ENCODE measurements at places on chromosomes 4 and X. TPM values are rescaled to one million over a fixed set of nuclear protein-coding genes. Genes with fewer than 3 reads are reported as not detected.
A peak's percentile ranks its signal among the peaks of the same experiment; 100 is the strongest.

GRCh38 chr4:159267869-159268285 is 165.0 kb downstream of the RAPGEF2 start:
- no peaks in the 10 kb centered on the region for H3K27me3 ChIP-seq
- no peak for DNase-seq
- no peaks in the 10 kb centered on the region for H3K36me3 ChIP-seq
- peaks cover 18% of the 10 kb centered on the region for H3K4me1 ChIP-seq

DNA sequence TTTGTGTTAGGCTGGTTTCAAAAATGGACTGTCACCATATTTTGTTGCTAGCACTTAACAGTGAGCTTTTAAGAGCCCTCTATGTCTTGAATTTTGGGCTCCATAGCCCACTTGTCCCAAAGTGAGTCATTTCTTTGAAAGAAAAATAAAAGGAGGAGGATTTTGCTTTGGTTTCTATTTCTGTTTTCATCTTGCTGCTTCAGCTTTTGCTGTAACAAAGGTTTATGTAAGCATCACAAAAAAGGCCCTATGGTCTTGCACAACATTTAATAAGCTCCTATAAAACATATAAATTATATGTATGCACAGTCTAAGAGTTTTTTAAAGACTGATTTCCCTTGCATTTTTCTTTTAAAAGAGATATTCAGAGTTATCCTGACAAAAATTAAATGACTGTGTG is 105.2 kb downstream of the PHOX2B start:
- H3K27me3 ChIP-seq: peaks cover 57% of the 10 kb centered on the region
- H3K4me3 ChIP-seq: no peak overlapping the region
- no peaks in the 10 kb centered on the region for H3K36me3 ChIP-seq
- DNase-seq: no peak
- H3K4me1 ChIP-seq: no peaks in the 10 kb centered on the region
- H3K27ac ChIP-seq: no peak overlapping the region

DNA sequence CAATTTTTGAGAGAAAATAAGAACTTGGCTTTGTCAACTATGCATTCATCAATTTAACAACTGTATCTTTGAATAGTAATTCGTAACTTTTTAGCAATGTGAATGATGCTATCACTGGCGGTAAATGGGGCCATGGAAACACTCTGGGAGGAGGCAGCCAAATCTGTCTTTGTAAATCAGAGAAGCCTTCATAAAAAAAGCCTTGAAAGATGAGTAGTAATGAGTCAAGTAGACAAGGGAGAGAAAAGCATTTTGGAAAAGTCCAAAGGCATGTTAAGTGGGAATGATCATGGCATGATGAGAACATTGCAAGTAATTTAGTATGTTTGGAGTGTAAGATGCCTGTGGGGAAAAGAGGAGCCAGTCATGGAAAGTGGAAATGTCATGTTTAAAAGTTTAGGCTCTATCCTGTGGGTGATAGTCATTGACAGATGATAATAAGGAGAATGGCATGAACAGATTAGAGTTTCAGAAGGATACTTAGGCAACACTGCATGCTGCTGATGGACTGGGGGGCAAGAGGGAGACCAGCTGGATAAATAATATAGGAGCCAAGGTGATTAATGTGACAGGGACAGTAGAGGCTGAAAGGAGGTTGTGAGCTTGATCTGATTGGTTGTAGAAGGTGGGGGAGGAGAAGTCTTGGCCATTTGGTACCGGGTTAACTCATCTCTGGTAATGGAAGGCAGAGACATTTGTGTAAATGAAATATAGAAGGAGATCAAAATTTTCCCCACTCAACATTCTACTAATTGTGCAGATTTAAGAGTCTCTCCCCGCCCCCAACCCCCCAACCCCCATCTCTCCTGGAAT is 16.3 kb downstream of the SPRY1 start:
- DNase-seq: no peak
- H3K4me3 ChIP-seq: no peak overlapping the region
- H3K36me3 ChIP-seq: no peaks in the 10 kb centered on the region
- peaks cover 44% of the 10 kb centered on the region for H3K4me1 ChIP-seq

DNA sequence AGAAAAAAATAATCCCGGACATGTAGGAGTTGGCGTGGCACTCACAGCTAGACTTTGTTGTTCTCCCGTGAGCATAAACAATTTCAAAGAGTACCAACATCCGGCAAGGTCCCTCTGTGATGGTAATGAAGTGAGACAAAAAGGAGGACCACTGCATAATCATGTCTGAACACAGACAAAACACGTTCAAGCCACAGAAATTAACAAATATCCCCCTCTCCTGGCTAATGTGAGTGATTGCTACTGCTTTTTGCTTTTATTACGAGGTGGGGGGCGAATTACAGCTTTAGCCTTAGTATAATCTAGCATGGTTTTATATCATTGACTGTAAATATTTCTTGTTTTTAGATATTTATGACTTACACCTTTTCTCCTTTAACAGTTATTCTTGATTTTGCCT is 118.5 kb downstream of the PLS3 start:
- H3K27me3 ChIP-seq: no peaks in the 10 kb centered on the region
- no peak for DNase-seq
- peaks cover 3% of the 10 kb centered on the region for H3K4me1 ChIP-seq

DNA sequence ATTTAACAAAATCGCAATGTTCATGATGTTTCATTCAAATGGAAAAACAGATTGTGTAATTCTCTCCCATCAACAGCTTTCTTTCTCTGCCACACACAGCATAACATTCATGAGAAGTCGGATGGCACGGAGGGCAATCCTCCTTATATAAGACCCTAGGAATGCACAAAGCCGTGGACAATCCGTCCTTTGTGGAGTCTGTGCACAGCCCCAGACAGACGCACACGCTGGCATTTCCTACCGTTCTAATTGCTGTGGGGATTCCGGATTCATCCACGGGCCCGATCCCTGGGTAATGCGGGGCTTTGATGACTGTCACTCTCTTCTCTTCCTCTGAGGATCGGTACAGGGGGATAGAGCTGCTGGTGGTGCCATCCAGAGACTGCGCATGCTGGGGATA is 121.9 kb upstream of the PDLIM3 start:
- no peaks in the 10 kb centered on the region for H3K27me3 ChIP-seq
- H3K36me3 ChIP-seq: peaks cover 15% of the 10 kb centered on the region
- H3K4me3 ChIP-seq: peak overlapping the region; percentile 31
- no peak for DNase-seq
- H3K27ac ChIP-seq: peak overlapping the region; percentile 21

Gene CSN1S1
- not detected for total RNA-seq

DNA sequence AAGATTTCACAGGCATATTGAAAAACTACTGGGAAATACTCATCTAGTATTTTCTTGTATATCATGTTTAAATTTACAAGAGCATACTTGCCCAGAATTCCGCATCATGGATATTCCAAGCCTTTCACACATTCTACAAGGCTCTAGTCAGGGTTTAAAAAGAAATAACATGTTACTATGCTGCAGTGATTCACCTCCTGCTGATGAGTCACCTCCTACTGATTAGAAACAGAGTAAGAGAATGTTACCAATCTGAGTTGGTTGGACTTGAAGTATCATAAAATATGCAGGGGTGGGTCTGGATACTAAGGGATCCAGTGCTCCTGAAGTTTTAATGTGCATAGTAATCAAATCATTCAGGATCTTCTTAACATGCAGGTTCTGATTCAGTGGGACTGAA is 192.0 kb upstream of the ANK2 start:
- peaks cover 8% of the 10 kb centered on the region for H3K4me1 ChIP-seq
- H3K27ac ChIP-seq: no peak overlapping the region
- no peak for DNase-seq
- no peak overlapping the region for H3K4me3 ChIP-seq
- no peaks in the 10 kb centered on the region for H3K36me3 ChIP-seq

- peak; percentile 91 for DNase-seq
- no peaks in the 10 kb centered on the region for H3K27me3 ChIP-seq
- peak within 1 kb of the TSS; percentile 98 for H3K27ac ChIP-seq
- peaks cover 2% of the 10 kb centered on the region for H3K36me3 ChIP-seq
Observed at GRCh38 chr4:84966382-84967242, at the start of gene WDFY3. Gene WDFY3 (minus strand): TSS chr4:84966690. CDS start chr4:84860591, 106,099 bp downstream.

Data from osteocyte (in vitro differentiated cells).